CD4-positive, alpha-beta T cell treated with Interleukin-6 at 100 ng/mL for 8 hours (primary cell): ENCODE measurements at places on chromosomes 2 and 18.

GRCh38 chr18:54112356-54112755 is 112.1 kb downstream of the MBD2 start:
- no peak for DNase-seq

DNA sequence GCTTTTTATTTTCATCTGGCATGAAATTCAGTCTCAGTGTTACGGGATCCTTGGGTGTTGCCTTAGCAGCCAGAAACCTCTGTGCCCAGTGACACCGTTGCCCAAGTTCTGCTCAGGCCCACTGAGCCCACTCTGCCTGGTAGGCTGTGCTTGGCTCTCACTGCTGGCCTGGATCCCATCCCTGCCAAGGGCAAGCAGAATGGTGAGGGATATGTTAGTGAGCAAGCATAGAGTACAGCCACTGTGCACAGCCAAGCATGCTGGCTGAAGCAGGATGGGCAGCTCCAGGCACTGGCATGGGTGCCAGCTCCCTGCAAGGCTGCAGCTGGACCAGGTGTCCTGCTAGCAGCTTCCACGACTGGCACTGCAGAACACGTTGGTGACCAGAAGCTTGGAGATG is 194.7 kb upstream of the TFPI start:
- DNase-seq = no peak

- DNase-seq = no peak
Observed at GRCh38 chr2:209458008-209458979, 34.4 kb downstream of the MAP2 start.

DNA sequence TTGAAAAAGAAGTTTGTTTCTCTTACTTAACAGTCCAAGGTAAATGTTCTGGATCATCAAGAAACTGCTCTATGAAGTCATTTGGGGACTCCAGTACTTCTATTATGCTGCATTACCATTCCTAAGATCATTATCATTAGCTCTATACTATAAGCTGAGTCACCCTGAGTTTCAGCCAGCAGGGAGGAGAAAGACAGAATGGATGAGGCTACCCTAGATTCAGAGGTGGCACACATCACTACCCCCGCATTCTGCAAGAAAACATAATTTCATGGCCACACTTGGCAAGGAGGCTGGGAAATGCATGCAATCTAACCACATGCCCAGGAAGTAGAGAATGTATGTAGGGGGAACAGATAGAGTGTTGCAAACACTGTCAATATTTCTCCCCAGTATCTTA is 16.6 kb upstream of the LNPK start:
- DNase-seq = no peak

DNA sequence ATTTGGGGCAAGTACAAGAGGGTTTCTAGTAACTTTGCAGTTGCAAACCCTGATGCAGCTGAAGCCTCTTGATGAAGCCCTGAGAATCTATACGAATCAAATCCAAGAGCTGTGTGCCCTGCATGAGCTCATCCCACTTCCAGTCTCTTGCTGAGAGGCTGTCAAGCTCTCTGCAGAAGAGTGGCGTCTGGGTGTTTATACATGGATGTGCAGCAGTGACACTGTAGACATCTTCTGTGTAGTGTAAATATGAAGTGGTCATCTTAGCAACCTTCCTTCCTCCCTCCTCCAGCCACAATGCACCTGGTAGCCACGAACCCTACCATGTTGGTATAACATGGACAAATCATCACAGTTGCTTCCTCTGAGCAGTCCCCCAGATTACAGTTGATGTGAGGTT is 18.4 kb upstream of the KIAA2012 start:
- DNase-seq = no peak

DNA sequence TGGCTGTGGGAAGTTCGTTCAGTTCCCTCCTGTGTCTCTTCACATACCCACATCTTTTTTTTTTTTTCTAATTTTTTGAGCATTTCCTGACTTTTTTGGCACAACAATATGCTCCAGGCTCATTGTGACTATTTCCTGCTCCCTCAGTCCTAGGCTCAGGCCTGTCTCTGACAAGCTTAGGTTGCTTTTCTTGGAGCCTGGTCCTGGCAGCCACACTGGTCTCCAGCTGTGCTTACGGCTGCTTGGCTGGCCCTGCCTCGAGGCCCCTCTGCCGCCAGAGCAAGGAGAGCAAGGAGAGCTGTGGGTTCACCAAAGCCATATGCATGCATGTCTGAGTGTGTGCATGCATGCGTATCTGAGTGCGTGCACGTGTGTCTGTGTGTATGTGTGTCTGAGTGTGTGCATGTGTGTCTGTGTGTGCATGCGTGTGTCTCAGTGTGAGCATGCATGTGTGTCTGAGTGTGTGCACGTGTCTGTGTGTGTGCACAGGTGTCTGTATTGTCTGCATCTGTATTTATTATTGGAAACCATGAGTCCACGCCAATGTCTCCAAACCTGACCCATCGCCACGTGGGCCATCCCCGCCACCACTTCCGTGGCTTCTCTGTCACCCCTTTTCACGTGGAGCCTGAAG is 766.1 kb upstream of the SALL3 start:
- DNase-seq = no peak

DNA sequence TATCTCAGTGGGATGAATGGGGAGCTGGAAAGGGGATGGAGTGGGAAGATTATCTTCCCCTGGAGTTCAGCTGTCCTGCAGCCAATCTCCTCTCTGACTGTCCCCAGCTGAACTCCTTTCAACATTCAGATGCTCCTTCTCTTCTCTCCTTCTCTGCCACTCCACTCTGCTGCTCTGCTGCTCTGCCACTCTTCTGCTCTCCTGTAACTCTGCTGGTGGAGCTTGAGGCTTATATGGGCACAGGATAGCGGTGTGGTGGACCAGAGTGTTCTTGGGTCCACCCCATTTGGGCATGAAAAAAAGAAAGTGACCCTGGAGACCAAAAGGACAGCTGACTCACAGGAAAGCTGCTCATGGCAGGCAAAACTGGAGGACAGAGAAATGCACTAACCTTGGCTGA is 26.6 kb downstream of the FAHD2B start:
- DNase-seq = no peak

GRCh38 chr18:46630160-46630559 is 26.9 kb downstream of the LOXHD1 start:
- DNase-seq = no peak

GRCh38 chr2:199085261-199085660 is 372.5 kb downstream of the SATB2 start:
- no peak for DNase-seq

DNA sequence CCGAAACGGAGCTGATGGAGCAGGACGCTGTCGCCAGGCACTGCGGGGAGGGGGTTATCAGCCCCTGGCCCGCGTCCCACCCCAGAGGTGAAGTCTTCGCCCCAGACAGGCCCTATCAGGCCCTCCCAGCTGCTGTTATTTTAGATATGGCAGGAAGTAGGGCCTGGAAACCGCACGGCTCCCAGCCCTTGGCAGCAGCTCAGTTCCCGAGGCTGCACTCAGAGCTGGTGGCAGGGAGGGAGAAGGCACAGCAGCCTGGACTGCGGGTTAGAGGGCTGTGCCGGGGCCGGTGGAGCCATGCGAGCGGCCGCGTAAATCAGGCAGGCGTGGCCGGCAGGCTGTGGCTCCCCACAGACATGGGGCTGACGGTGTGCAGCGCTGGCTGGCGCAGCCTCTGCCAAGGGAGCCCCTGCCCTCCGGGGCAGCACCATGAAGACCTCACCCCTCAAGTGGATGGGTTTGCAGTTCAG is 111.4 kb downstream of the NFATC1 start:
- DNase-seq = no peak

DNA sequence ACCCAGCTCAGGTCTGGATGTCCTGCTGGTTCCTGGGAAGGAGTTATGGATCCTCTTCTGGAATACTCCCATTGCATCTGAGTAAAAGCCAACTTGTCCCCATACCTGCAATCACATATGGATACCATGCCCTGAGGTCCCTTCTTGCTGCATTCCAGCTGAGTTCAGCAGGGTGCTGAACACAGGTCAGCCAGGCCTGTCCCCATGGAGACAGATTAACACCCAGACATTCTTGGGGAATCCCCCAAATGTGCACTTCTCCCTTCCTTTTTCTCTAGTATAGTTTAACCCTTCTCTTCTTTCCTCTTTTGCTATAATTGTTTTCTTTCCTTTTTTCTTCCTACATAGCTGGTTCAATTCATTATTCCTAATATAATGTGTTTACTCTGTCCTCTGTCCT is 799.6 kb upstream of the HS6ST1 start:
- DNase-seq = no peak

GRCh38 chr18:9147440-9148202 is 11.0 kb downstream of the ANKRD12 start:
- DNase-seq = peak; percentile 63

- DNase-seq = no peak
Observed at GRCh38 chr2:9462313-9462712, 12.0 kb upstream of the IAH1 start.

GRCh38 chr2:127743477-127744026 is 42.3 kb downstream of the SFT2D3 start:
- DNase-seq = no peak

DNA sequence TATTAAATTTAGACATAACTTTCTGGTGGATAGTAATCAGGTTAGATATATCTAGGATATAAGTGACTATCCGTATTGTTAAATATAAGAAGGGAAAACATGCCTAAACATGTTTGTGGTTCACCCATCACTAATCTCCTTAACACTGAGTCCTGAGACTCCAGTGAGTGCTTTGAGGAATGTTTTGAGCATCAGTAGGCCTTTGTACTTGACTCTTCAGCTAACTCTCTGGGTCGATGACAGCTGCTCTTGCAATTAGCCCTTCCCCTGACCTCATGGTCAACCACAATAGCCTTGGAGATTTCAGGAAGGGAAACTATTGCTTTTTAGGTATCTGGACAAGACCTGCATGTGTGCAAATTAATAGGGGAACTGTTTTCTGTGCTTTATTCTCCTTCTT is 716.8 kb downstream of the EPHA4 start:
- no peak for DNase-seq

DNA sequence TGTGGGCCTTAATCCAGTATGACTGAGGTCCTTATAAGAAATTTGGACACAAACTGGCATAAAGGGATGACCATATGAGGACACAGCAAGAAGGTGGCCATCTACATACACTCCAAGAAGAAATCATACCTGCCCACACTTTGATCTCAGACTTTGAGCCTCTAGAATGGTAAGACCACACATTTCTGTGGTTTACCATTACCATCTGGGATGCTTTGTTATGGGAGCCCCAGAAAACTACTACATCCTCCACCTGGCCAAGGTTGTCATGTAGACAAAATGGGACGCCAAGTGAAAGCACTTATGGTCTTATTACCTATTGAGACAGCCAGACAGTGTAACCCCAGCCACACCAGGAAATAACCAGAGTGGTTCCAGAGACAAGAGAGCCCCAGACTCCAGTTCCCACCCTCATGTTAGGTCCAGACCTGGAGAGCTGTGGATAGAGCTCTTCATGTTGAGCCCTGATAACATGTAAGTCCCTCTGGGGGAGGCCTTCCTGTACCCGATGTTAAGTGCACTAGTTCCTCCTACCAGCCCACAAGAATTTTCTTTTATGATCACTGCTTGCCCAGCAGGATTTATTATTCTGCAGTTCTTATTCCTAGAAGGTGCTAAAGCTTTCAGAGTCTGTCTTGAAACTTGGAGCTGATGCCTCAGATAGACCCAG is 4.6 kb upstream of the ADD2 start:
- DNase-seq = no peak

GRCh38 chr2:27249159-27249890 is 13.5 kb downstream of the SLC30A3 start:
- DNase-seq = no peak

GRCh38 chr2:38464971-38465788 is 88.1 kb upstream of the ATL2 start:
- DNase-seq = no peak

- no peak for DNase-seq
Observed at GRCh38 chr18:50875966-50876536, 2.9 kb upstream of the ME2 start.

DNA sequence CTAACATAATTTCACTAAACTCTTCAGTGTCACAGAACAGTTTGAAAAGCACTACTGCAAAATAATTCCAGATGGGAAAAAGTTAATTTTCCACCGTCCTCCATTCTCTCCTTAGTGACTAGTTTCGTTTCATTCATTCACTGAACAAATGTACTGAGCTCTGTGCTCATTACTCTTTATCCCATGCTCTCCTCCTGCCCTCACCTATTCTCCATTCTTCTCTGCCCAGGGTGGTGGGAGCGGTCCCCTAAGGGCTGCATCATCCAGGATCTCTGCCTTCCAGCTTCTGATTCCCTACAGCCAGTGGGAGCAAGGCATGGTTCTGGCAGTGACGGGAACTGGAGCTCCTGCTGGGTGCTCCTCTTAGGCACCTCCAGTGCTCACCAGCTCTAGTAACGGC is 133.9 kb upstream of the TLK1 start:
- DNase-seq = no peak

DNA sequence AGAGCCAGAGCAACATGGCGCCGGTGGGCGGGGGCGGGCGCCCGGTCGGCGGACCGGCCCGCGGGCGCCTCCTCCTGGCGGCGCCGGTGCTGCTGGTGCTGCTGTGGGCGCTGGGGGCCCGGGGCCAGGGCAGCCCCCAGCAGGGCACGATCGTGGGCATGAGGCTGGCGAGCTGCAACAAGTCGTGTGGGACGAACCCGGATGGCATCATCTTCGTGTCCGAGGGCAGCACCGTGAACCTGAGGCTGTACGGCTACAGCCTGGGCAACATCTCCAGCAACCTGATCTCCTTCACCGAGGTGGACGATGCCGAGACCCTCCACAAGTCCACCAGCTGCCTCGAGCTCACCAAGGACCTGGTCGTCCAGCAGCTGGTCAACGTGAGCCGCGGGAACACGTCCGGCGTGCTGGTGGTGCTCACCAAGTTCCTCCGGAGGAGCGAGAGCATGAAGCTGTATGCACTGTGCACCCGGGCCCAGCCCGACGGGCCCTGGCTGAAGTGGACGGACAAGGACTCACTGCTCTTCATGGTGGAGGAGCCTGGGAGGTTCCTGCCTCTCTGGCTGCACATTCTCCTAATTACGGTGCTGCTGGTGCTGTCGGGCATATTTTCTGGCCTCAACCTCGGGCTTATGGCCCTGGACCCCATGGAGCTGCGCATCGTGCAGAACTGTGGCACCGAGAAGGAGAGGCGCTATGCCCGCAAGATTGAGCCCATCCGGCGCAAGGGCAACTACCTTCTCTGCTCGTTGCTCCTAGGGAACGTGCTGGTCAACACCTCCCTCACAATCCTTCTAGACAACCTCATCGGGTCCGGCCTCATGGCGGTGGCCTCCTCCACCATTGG is 507 bp downstream of the CNNM4 start:
- DNase-seq = no peak

GRCh38 chr2:223865907-223866508 is 28.6 kb upstream of the AP1S3 start:
- DNase-seq = no peak

DNA sequence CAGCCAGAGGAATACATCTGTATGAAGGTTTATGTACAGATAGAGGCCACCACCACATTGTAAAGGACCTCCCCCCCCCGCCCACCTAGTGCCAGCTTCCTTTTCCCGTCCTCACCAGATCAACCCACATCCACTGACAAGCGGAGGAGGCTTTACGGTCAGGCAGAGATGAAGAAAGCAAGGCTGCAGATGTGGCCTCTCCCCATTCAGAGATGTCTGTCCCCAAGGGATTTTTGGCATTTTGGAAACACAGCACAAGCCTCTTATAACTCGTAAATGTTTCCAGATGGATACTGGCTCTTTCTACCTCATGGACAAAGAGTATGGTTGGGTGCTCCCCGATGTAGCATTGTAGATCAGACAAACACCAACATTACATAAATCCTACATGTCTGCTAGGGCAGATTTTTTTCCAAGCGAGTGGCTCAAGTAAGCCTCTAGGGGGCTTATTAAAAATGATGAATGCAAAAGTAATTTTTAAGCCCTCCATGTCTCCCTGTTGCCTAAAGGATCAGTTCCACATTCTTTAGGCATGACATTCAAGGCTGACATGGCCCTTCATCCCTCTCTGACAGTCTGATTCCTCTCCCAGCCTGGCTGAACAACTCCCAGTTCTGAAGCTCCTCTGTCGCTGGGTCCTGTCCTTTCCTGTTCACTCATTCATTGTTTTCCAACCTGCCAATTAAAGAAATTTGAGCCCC is 11.7 kb downstream of the VIT start:
- DNase-seq = no peak
